ENCODE measurements at places on chromosomes 1 and 21.

GRCh38 chr1:6129313-6129712 lies 50.8 kb downstream of the CHD5 start:
- no peak for DNase-seq

- DNase-seq = no peak
Measured at GRCh38 chr1:3836421-3836820, 20.6 kb downstream of the CEP104 start.

DNA sequence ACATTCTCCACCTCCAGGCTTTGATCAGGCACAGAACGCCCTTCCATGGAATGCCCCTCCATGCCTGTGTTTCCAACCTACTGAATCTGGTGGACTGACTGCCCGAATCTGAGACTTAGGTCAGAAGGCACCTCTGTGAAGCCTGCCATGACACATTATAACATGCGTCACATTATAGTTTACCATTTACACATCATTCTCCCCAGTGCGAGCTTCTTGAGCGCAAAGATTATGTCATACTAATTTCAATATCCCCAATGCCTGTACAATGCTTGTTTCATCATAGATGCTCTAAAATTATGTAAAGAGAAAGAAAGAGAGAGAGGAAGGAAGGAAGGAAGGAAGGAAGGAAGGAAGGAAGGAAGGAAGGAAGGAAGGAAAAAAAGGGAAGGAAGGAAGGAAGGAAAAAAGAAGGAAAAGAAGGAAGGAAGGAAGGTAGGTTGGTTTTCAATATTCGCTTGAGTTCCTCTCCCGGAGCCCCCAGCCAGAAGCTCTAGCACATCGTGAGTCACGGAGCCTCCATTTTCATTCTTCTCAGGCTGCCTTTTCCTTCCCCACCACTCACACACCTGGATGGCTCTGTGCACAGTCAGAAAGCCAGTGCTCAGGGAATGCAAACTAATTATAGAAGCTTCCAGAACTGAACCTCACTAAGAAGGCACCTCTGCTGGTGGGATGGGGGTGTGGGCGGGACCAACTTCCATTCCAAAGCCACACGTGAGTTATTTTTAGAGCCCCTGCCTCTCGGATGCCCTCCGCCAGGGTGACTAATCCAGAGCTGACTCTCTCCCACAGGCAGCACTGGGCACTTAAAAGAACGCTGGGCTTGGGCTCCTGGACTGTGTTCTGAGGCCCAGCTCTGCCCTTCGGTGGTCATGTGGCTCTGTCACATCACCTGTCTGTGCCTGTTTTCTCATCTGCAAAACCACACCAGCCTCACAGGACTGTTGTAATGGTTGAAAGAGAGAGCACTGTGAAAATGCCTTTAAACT lies 27.4 kb downstream of the LAMB3 start:
- no peak for DNase-seq

- DNase-seq = no peak
Measured at GRCh38 chr1:240999826-241000225, 357.2 kb downstream of the RGS7 start.

DNA sequence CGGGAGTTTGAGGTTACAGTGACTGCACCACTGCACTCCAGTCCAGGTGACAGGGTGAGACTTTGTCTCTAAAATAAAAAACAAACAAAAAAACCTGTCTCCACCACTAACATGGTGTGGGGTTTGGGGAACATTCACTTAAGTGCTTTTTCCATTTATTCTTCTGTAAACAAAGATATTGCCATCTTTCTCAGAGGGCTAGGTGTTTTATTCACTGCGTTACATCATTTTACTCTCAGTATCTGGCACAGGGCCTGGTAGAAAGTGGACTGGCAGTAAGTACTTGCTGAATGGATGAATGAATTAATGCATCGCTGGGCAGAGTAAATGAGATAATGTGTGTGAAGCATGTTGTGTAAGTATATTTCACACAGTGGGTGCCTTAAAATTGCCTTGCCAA lies 20.1 kb downstream of the KIAA0040 start:
- no peak for DNase-seq

DNA sequence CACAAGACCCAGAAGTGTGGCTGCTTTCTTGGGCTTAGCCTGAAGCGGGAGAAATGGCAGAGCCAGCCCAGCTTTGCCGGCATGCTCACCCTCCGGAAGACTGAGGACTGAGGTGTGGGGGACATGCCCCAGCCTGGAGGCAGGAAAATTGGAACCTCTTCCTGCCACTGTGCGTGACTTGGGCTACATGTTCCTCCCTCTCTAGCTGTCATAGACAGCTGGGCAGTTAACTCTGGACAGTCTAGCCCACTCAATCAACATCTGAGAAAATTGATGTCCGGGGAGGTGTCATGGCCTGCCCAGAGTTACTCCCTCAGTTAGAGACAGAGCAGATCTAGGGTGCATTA lies 59.7 kb downstream of the UBE2T start:
- DNase-seq = peak; percentile 12

- no peak for DNase-seq
Measured at GRCh38 chr21:36591326-36591970, 107.5 kb upstream of the SIM2 start.

- no peak for DNase-seq
Measured at GRCh38 chr1:228810878-228811711, 75.8 kb downstream of the RHOU start.

- DNase-seq = no peak
Measured at GRCh38 chr21:38838598-38839327, 33.0 kb downstream of the ETS2 start.

- DNase-seq = no peak
Measured at GRCh38 chr1:227546598-227547309, 16.6 kb upstream of the ZNF678 start.

DNA sequence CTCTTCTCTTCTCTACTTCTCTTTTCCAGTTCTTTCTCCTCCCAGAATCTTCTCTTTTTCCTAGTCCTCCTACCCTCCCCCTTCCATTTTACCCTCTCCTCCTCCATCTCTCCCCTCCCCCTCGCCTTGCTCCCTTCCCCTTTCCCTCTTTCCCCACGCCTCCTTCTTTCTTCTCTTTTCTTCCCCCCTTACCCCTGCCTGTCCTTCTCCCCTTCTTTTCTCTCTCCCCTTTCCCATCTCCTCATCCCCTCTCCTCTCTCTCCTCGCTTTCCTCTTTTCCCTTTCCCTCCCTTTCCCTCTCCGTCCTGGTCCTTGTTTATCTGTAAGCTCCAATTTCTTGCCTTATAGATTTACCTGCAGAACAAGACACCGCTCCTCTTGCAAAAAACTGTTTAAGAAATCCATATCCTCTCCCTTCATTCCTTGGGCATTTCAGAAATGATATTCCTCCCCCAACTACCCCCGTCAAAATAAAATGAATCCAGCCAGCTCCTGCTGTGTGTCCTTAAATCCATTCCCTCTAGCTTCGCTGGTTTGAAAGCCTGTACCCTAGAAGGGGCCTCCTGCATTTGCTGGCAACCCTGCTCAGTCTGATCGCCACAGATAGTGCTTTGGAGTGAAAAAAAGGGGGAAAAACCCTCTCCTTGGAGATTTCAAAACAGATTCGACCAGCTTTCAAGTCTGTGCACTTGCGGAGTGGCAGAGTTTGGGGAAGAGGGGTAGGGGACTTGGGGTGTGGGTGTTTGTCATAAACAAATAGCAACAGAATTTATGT lies 89.4 kb downstream of the PAPPA2 start:
- DNase-seq = peak; percentile 30

DNA sequence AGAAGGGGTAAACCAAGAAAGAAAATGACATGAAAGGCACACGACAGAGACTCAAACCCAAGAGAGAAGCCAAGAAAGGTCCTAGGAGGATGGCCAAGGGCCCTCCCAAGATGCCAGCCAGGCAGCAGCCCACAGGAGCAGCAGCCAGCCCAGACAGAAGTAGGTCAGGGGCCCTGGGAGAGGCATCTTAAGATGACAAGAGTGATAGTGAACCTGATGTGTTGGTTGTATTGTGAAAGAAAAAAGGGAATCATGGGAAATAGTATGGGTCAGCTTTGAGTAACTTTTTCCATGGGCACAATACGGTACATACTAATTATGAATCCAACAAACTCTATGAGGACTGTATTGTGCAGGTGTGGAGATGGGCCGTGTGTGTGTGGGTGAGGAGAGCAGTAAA lies 3.3 kb downstream of the CCSAP start:
- no peak for DNase-seq

DNA sequence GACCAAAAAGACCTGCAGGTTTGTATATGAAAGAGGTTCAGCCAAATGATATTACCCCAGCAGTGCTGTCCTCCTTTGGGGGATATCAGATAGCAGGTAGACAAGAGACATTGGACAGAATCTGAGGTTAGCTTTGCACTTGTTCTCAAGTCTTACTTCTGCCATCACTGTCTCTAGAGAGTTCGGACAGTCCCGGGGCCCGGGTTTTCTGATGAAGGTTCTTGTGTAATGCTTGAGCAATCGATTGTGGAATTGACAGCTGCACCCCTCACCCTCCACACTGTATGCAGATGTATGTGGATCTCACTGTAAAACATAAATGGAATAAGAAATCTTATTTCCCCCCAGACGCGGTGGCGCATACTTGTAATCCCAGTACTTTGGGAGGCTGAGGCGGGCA lies 56.2 kb upstream of the MORC3 start:
- DNase-seq = no peak

Measured in WERI-Rb-1 (cell line).